A549 treated with ZK216348 at 1 μM for 4 hours (cell line): ENCODE measurements at places on chromosomes 11 and 22. TPM values are rescaled to one million over a fixed set of nuclear protein-coding genes. Genes with fewer than 3 reads are reported as not detected.

The PDHX gene
- total RNA-seq = 26.8 to 37.9 TPM (median 27.9 TPM) in 5 replicates

The CABP4 gene
- not detected in 5 replicates for total RNA-seq

The PANX1 gene
- total RNA-seq = 17.8 to 24.2 TPM (median 22.5 TPM) in 5 replicates

The UBQLN3 gene
- total RNA-seq = not detected in 5 replicates

The PTPN5 gene
- 0.05 TPM in 1 of 5 replicates, not detected in the others for total RNA-seq

The GGTLC3 gene
- total RNA-seq = not detected in 5 replicates

The GRIA4 gene
- total RNA-seq = not detected in 5 replicates

The CD3D gene
- total RNA-seq = not detected in 5 replicates

The MUC5AC gene
- 0.79 to 3.9 TPM (median 2.7 TPM) in 5 replicates for total RNA-seq

The UBASH3B gene
- total RNA-seq = 33.4 to 49.4 TPM (median 41.6 TPM) in 5 replicates

The SCN3B gene
- total RNA-seq = 0.08 to 0.31 TPM (median 0.13 TPM) in 5 replicates

The ASCC2 gene
- total RNA-seq = 22.6 to 32.4 TPM (median 28.5 TPM) in 5 replicates

The C22orf15 gene
- not detected in 5 replicates for total RNA-seq

The SMCO4 gene
- 16.7 to 22.2 TPM (median 19.7 TPM) in 5 replicates for total RNA-seq

The TMEM151A gene
- 1.2 to 4.3 TPM (median 3.5 TPM) in 5 replicates for total RNA-seq

The MISFA gene
- 2.2 to 4.8 TPM (median 2.4 TPM) in 5 replicates for total RNA-seq

The FGF3 gene
- not detected in 5 replicates for total RNA-seq

The MRGPRE gene
- 0.09 to 0.17 TPM (median 0.14 TPM) in 3 of 5 replicates, not detected in the others for total RNA-seq

The RPS3 gene
- 3,130 to 4,292 TPM (median 3,344 TPM) in 5 replicates for total RNA-seq

The KMT5B gene
- total RNA-seq = 17.2 to 25.8 TPM (median 21.1 TPM) in 5 replicates

The CNGA4 gene
- 0.12 TPM in 2 of 5 replicates, not detected in the others for total RNA-seq

The DDX10 gene
- total RNA-seq = 42.6 to 60.3 TPM (median 54.5 TPM) in 5 replicates
